Thymus (tissue), 14 donors: ENCODE measurements at places on chromosomes 2 and 18. TPM values are rescaled to one million over a fixed set of nuclear protein-coding genes. Genes with fewer than 3 reads are reported as not detected.

GRCh38 chr2:28423856-28424605 is 31.4 kb downstream of the FOSL2 start:
- no peaks in the 10 kb centered on the region for H3K27me3 ChIP-seq
- peak overlapping the region; percentile 14 for H3K4me3 ChIP-seq
- H3K27ac ChIP-seq: peak overlapping the region; percentile 81
- DNase-seq: peak; percentile 70
- H3K4me1 ChIP-seq: peaks cover 28% of the 10 kb centered on the region

DNA sequence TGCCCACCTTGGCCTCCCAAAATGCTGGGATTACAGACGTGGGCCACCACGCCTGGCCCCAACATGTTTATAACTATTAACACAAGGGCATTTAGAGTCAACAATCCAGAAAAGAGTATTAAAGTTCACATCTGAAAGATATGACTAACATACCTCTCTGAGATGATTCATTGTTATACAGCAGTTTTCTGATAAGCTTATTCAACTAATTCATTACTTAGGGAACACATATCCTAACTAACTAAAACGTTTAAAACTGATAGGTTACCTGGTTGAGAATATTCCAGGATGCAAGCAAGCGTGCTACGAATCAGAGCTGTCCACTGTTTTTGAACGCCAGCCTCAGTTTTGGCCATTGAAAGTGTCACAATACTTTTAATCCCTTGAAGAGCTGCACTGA is 34.0 kb upstream of the STRN start:
- H3K4me3 ChIP-seq: no peak overlapping the region
- H3K4me1 ChIP-seq: no peaks in the 10 kb centered on the region
- peaks cover 19% of the 10 kb centered on the region for H3K36me3 ChIP-seq
- no peak overlapping the region for H3K27ac ChIP-seq
- no peaks in the 10 kb centered on the region for H3K27me3 ChIP-seq
- DNase-seq: no peak

DNA sequence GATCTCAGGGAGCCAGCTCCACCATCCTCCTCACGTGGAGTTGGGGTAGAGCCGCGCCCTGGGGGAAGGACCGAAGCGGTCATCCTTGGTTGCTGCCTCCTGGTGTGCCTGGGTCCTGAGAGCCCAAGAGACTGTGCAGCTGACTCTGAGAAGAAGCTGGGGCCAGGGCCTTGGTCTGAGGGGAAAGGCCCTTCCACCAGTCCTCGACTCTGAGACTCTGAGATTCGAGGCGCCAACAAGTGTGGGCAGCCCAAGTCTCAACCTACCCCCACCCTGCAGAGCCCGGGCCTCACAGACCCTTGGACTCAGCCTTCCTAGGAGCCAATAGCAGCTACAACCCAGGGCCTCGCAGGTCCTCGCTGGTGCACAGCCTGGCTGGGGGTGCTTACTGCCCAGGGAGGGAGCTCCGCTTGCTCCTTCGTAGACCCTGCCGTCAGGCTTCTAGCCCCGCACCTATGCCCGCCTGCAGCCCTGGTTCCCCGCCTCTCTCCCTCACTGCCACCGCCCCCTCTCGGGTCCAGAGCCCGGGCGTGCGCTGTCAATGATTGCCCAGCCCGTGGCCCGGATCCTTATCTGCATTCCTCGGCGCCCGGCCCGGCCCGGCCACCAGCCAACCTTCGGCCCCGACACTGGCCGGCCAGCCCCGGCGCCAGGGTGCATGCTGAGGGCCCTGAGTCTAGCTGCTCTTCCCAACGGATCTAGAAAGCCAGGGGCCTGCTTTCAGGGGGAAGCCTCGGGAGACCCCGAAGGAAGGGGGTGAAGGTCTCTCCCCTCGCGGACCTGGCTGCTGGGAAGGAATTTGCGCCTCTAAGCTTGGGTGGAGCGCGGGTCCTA is 2.0 kb downstream of the IHH start:
- no peaks in the 10 kb centered on the region for H3K4me1 ChIP-seq
- H3K36me3 ChIP-seq: no peaks in the 10 kb centered on the region

Gene MYCN
- total RNA-seq: 5.8 TPM

Gene PROKR1
- total RNA-seq: 0.05 TPM

Gene GAREM2
- total RNA-seq: 0.71 TPM
